ENCODE measurements at places on chromosomes 1 and 21. TPM values are rescaled to one million over a fixed set of nuclear protein-coding genes. Genes with fewer than 3 reads are reported as not detected.

SLC26A9 gene
- 0.96 TPM for polyA plus RNA-seq

RCSD1 gene
- 1.7 TPM for polyA plus RNA-seq

MIXL1 gene
- polyA plus RNA-seq: not detected

PPIE gene
- 41.3 TPM for polyA plus RNA-seq

TSACC gene
- polyA plus RNA-seq: 0.40 TPM

LCE2A gene
- polyA plus RNA-seq: not detected

LENEP gene
- not detected for polyA plus RNA-seq

SNX7 gene
- polyA plus RNA-seq: 14.7 TPM

KRTAP20-1 gene
- not detected for polyA plus RNA-seq

F13B gene
- polyA plus RNA-seq: not detected

TMEM61 gene
- 0.84 TPM for polyA plus RNA-seq

SELE gene
- polyA plus RNA-seq: 0.25 TPM

EVI5 gene
- 1.6 TPM for polyA plus RNA-seq

DMBX1 gene
- polyA plus RNA-seq: not detected

CFAP126 gene
- not detected for polyA plus RNA-seq

P3R3URF gene
- not detected for polyA plus RNA-seq

FCRL2 gene
- polyA plus RNA-seq: 0.18 TPM

KCNJ9 gene
- polyA plus RNA-seq: not detected

FAAH gene
- polyA plus RNA-seq: 12.1 TPM

ATP1A4 gene
- 0.06 TPM for polyA plus RNA-seq

ILDR2 gene
- 0.18 TPM for polyA plus RNA-seq

LHX4 gene
- polyA plus RNA-seq: 0.13 TPM

DISP3 gene
- polyA plus RNA-seq: not detected

GPR161 gene
- 3.4 TPM for polyA plus RNA-seq

LCE1C gene
- 0.32 TPM for polyA plus RNA-seq

VPS45 gene
- 19.3 TPM for polyA plus RNA-seq

SPRR2B gene
- 10.9 TPM for polyA plus RNA-seq

CACNA1E gene
- not detected for polyA plus RNA-seq

CFHR4 gene
- polyA plus RNA-seq: not detected

DDR2 gene
- 4.0 TPM for polyA plus RNA-seq

NRDC gene
- 78.1 TPM for polyA plus RNA-seq

CHI3L1 gene
- polyA plus RNA-seq: 3.3 TPM
